ENCODE measurements at places on chromosomes 3 and 15.

DNA sequence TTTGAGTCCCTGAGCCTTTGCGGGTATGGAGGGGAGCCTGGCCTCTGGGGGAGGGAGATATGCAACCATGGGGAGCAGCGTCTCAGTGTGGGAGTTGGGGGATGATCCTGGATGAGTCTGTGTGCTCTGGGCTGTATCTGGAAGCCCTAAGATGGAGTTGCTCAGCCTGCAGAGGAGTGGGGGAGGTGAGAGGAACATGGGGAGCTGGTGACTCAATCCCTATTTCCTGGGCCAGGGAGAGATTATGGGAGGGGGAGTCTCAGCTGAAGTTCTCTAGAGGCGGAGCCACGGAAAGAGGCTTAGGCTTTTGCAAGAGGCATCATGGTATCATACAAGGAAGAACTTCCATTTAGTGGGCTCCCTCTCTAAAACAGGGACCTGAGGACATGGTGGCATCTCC is 59.5 kb upstream of the TMEM115 start:
- no peak for DNase-seq

DNA sequence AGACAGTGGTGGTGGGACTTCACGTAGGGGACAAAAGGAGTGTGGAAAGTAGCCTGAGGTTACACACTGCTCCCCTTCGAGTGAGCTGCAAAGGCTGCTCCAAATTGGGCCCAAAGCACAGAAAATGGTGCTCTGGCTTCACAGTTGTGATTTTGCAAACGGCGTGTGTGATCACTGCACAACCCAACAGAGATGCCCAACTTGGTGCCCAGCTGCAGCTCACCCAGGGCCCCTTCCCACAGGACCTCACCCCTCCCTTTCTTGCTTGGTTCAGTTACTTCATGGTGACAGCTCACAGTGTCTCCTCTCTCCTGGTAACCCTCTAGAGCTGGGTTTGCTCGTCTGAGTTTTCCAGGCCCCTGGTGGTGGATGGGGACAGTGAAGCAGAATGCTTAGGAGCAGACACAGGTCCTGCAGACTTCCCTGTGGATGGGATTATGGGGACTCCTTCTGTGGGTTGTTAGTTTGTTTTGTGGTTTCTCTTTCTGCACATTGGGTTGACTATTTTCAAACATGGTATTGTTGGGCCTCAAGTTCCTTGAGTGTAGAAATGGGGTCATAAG is 98.3 kb downstream of the TOP2B start:
- DNase-seq = no peak

GRCh38 chr15:57472861-57473260 is 96.6 kb downstream of the CGNL1 start:
- DNase-seq = no peak

DNA sequence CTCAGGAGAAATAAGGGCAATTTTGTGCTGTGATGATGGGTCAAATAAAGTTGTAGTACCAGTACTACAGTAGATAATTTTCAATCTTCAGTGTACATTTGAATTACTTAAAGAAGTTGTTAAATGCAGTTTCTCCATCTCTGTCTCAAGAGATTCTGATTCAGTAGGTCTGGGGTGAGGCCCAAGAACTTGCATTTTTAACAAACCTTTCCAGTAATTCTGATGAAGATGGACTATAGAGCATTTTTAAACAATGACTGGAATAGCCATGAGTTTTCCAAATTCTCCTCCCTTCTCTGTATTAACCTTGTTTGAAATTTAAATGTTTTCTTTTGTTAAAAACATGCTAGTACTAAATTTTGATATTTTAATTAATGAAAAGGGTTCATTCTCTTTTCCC is 127.0 kb upstream of the CD96 start:
- no peak for DNase-seq

DNA sequence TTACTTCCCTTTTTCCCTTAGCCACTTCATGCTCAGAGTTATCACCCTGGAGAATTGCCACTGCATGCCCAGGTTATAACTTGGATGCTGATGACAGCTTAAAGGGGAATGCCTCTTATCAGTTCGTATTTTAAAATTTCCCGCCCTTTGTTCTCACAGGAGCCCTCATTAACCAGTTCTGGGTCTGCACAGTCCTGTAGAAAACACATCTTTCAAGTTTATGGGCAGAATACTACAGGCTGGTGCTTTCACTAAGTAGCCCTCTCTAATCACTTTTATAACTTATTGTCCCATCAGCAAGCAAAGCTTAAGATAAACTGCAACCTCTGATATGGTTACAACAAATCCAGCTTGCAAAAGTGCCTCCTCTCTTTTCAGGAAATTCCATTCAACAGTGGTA is 587.3 kb upstream of the UBE2E2 start:
- no peak for DNase-seq
